NCI-H1092 (cell line): ENCODE measurements at places on chromosomes 2 and 18.

DNA sequence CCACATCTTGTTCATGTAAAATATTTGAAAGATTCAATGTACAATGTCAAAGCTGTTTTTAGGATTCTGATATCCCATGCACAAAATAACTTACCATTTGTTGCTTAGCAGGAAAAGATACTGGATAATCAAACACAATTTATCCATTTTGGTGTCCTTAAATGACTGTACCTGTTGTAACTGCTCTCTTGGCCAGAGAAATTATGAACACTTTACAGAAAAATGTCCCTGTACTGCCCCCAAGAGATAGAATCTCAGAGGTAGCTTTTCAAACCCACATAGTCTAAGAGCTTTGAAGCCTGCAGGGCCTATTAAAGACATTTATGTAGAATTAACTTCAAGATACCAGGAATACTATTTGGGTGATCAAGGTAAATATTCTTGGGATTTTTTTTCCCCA is 12.2 kb upstream of the ME2 start:
- DNase-seq = no peak

- no peak for DNase-seq
Measured at GRCh38 chr2:176574484-176575236, 305.4 kb downstream of the MTX2 start.

GRCh38 chr2:71882236-71882946 is 265.3 kb downstream of the CYP26B1 start:
- no peak for DNase-seq

- no peak for DNase-seq
Measured at GRCh38 chr18:63951302-63951705, 2.2 kb downstream of the HMSD start.

DNA sequence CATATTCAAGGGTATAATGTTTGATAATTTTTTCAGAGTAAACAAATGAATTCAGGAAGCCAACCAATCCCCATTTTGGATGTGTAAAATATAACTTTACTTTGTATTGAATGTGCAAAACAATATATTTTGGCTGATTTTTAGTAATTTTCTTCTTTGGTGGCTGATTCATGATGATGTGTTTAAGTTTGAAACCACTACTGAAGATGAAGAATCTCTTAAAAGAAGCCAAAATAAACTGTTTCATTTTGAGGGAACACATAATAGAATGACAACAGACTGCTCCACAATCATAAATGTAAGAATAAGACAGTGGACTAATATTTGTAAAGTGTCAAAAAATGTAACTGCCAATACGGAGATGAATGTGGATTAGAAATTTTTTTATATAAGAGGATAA is 52.5 kb upstream of the TRIM43 start:
- DNase-seq = no peak

DNA sequence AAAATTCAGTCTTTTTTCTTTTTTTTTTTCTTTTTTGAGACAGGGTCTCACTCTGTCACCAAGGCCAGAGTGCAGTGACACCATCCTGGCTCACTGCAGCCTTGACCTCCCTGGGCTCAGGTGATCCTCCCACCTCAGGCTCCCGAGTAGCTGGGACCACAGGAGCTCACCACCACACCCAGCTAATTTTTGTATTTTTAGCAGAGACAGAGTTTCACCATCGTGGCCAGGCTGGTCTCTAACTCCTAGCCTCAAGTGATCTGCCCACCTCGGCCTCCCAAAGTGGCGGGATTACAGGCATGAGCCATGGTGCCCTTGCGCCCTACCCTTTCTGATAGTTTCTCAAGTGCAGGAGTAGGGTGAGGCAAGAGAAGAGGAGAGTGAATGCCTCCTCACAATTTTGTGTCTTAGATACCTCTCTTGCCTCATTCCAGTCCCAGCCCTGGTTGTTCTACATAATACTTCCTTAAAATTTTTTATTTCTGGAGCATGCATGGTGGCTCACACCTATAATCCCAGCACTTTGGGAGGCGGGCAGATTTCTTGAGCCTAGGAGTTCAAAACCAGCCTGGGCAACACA is 68.2 kb upstream of the CAB39 start:
- no peak for DNase-seq

GRCh38 chr2:227234429-227234828 is 70.0 kb downstream of the COL4A3 start:
- DNase-seq = no peak
